Psoas muscle (tissue), 8 donors: ENCODE measurements at places on chromosomes 11 and 22.

- no peak for DNase-seq
These were observed 29.8 kb upstream of the TMEM41B start for GRCh38 chr11:9344061-9344680.

DNA sequence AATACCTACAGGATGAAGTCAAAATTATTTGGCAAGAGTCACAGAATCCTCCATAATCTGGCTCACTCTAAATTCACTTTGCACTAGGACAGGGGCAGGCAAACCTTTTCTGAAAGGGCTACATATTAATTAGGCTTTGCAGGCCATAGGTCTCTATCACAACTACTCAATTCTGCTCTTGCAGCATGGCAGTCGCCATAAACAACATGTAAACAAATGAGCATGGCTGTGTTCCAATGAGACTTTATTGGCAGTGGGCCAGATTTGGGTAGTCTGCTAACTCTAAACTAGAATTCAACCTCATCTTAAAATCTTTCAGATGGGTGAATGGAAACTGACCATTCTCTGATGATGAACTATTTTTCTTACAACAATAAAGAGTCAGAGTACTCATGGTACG is 5.8 kb downstream of the THRSP start:
- no peak for DNase-seq

DNA sequence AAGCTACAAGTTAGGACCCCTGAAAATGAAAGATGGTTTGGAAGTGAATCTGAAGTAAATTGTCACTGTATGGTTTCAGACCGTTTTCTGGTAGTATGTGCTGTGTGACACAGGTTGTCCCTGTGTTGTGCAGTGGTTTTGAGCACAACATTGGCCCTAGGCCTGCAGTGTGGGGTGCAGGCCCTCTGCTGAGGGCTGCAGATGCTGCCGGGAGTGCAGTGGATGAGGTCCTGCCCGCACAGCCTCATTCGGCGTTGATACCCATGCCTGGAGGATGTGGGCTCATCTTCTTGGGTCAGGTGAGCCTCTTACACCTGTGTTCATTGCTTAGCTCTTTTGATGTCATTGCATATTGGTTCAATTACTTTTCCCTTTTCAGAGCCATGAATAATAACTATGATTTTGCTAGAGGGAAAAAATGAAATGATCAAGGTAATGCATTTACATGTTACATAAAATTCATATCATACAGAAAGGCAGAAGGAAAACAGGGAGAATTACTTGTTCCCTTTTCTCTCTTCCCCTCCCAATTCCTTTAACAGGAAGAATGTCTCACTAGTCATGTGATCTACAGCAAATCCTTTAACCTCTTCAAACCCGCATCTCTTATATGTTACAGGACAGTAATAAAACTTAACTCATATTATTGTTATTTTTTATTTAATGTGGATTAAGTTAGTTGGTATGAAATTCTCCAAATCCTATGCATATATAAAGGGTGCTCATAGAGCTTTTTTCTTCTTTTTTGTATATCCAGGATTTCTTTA is 48.7 kb downstream of the PTPRJ start:
- no peak for DNase-seq

GRCh38 chr11:14971865-14972580 is at the start of gene CALCA:
Gene CALCA, minus strand, starts transcription at chr11:14972351. Its CDS starts 1,159 bp downstream, at chr11:14971192.
- no peak for DNase-seq

GRCh38 chr22:46959369-46959768 is 196.9 kb downstream of the TBC1D22A start:
- DNase-seq = no peak

DNA sequence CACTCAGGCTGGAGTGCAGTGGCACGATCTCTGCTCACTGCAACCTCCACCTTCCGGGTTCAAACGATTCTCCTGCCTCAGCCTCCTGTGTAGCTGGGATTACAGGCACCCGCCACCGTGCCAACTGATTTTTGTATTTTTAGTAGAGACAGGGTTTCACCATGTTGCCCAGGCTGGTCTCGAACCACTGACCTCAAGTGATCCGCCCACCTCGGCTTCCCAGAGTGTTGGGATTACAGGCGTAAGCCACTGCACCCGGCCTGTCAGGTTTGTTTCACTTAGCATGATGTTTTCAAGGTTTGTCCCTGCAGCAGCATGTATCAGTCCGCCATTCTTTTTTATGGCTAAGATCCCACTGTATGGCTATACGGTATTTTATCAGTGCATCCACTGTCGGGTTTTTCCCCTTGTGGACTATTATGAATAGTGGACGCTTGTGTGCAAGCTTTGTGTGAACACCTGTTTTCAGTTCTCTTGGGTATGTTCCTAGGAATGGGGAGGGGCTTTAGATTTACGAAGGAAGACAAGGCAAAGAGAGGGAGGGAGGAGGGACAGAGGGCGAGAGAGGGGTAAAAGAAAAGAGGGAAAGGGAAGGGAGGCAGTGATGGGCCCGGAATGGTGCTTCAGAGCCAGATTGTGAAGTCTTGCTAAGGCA is 13.9 kb upstream of the CDC42EP2 start:
- DNase-seq = peak; percentile 20
